CD4-positive, alpha-beta T cell treated with Interleukin-6 for 4 hours (primary cell): ENCODE measurements at places on chromosomes 6 and 20.
A peak's percentile ranks its signal among the peaks of the same experiment; 100 is the strongest.

DNA sequence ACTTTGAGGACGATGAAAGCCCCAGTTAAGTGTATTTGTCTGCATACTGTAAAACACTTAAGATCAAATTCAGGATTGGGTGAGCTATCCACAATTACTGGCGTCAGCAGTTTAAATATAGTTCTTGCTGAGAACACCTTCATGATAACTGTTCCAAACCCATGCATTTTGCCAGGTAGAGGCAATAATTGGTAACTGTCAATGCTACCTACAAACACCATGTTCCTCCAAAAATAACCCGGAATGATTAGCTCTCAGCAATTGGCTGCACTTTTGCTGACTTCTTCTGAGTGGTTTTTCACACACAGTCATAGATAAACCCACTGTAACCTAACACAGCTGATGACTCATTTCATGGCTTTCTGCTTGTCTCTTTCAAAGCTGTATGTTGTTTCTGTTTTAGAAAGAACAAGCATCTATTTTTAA, 1358.6 kb upstream of the GJE1 start:
- DNase-seq = no peak

GRCh38 chr6:33860706-33861474, 57.1 kb upstream of the MLN start:
- DNase-seq = peak; percentile 45

- no peak for DNase-seq
Measured at GRCh38 chr20:43151901-43152300, 37.8 kb downstream of the PTPRT start.

DNA sequence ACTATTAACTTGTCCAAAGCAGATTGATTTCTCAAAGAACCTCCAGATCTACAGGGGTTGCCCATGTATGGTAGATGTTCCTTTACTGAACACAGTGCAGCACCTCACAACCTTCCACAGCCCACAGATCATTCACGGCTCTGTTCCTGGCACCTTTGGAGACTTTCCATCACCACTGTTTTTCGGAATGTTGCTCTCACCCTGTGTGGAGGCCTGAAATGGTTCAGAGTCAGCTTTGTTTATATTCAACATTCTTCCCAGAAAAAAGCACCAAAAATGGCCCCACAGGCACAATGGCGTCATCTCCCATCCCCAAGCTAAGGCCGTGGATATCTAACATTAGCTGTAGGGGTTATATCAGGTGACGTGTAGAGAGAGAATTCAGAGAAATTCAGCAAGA, 74.7 kb downstream of the DHX35 start:
- DNase-seq = no peak

GRCh38 chr6:169173532-169174268, 79.9 kb downstream of the THBS2 start:
- DNase-seq = no peak

DNA sequence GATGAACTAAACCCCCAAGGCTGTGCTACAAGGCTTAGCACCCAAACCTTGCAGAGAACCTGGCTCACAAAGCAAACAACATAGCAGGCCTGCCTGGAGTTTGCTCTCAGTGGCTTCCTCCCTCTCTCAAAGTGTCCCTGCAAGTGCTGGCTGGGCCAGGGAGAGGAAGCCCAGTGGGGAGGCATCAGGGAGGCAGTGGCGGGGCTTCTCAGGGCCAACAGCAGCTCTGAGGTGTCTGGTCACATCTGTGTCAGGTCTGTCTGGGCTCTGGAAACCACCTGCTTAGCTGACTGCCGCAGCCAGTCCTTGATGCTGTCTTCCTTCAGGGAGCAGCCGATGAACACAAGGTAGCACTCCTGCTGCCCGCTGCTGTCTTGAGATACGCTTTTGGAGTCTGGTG, 16.7 kb upstream of the SLC4A11 start:
- DNase-seq = no peak
